Liver (tissue), 10 donors: ENCODE measurements at places on chromosomes 6 and 20. TPM values are rescaled to one million over a fixed set of nuclear protein-coding genes. Genes with fewer than 3 reads are reported as not detected.

GRCh38 chr20:63831993-63832686 lies 1.1 kb upstream of the ZBTB46 start:
- peak overlapping the region; percentile 75 for H3K4me3 ChIP-seq
- no peak for DNase-seq
- peaks cover 7% of the 10 kb centered on the region for H3K4me1 ChIP-seq
- no peaks in the 10 kb centered on the region for H3K27me3 ChIP-seq
- H3K27ac ChIP-seq = peak overlapping the region; percentile 57

- DNase-seq = no peak
- no peaks in the 10 kb centered on the region for H3K36me3 ChIP-seq
- H3K4me3 ChIP-seq = no peak overlapping the region
- H3K4me1 ChIP-seq = no peaks in the 10 kb centered on the region
- no peak overlapping the region for H3K27ac ChIP-seq
Observed at GRCh38 chr20:20953738-20954618, 152.2 kb downstream of the LINC00237 start.

GRCh38 chr6:165861226-165861625 lies 198.2 kb upstream of the PDE10A start:
- no peaks in the 10 kb centered on the region for H3K27me3 ChIP-seq
- DNase-seq = no peak
- no peak overlapping the region for H3K4me3 ChIP-seq
- H3K36me3 ChIP-seq = no peaks in the 10 kb centered on the region

DNA sequence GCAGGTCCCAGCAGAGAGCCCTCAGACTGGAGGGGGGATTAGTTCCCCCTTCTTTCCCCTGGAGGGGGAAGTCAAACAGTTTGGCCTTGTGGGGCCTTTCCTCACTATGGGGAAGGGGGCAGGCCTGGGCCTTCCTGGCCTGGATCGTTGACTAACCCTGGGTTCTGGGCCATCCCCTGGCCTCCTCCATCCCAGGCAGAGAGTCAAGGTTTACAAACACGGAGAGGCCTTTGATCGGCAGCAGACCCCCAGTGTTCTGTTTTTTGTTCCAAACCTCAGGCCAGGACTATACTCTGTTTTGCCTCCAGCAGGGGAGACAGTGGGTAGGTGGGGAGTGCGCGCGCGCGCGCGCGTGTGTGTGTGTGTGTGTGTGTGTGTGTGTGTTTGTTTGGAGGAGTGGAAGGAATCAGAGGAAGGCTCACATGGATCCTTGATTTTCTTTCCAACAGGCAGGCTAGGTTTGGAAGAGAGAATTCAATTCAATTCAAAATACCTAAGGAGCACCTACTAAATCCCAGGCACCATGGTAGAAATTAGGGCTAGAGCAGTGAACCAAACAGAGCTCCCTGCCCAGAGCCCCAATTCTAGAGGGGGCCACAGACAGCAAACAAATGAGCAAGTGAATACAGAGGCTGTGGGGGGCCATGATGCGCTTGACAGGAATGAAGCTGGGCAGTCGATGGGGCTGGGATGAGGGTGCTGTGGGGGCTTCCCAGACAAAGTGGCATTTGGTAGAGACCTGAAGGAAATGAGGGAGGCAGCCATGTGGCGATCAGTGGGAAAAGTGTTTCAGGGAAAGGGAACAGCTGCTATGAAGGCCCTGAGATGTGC lies 14.8 kb downstream of the TP53RK start:
- H3K4me3 ChIP-seq = no peak overlapping the region
- H3K4me1 ChIP-seq = no peaks in the 10 kb centered on the region
- no peaks in the 10 kb centered on the region for H3K27me3 ChIP-seq
- H3K36me3 ChIP-seq = no peaks in the 10 kb centered on the region

- no peak overlapping the region for H3K4me3 ChIP-seq
- H3K27me3 ChIP-seq = no peaks in the 10 kb centered on the region
Observed at GRCh38 chr6:119142041-119142440, 63.6 kb upstream of the FAM184A start.

DNA sequence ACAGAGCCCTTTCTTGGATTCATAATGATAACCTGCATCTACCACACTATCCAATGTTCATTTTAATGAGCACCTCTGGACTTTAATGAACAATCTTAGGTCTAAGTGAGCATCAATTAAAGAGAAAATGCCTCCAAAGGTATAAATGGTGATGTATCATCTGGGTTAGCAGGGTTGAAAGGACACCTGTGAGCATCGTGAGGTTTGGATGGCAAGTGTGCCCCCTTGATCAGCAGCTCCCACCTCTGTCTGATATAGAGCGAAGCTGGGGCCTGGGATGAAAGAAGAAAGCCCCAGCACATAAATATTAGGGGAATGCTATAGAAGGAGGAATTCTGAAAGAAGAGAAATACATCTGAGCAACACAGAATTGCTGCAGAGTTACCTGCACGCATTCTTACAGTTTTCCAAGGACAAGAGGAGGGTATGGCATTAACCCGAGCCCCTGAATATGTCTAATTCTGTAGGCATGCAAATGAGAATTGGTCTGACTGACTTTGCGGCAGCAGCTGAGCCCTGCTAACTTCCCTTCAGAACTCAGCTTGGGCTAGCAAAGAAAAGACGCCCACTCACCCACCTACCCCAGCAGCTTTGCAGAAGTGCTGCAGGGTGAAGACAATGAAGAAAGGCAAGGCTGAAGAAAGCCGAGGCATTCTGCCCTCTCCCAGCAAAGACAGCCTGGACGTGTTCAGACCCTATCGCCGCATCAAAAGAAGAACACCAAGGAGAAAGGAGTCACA lies 136.2 kb downstream of the GMPR start:
- H3K36me3 ChIP-seq = peaks cover 2% of the 10 kb centered on the region
- DNase-seq = no peak
- no peak overlapping the region for H3K27ac ChIP-seq
- no peaks in the 10 kb centered on the region for H3K27me3 ChIP-seq
- H3K4me1 ChIP-seq = no peaks in the 10 kb centered on the region
- no peak overlapping the region for H3K4me3 ChIP-seq

GRCh38 chr20:44029848-44030230 lies 115.2 kb downstream of the TOX2 start:
- H3K36me3 ChIP-seq = no peaks in the 10 kb centered on the region
- no peak for DNase-seq
- no peak overlapping the region for H3K4me3 ChIP-seq
- no peak overlapping the region for H3K27ac ChIP-seq

- H3K4me1 ChIP-seq = no peaks in the 10 kb centered on the region
- H3K4me3 ChIP-seq = no peak overlapping the region
- H3K27me3 ChIP-seq = no peaks in the 10 kb centered on the region
- no peak overlapping the region for H3K27ac ChIP-seq
- DNase-seq = no peak
- H3K36me3 ChIP-seq = peaks cover 15% of the 10 kb centered on the region
Observed at GRCh38 chr6:30169658-30170614, 6.6 kb downstream of the TRIM15 start.

- H3K4me3 ChIP-seq = no peak overlapping the region
- H3K27me3 ChIP-seq = no peaks in the 10 kb centered on the region
- no peak for DNase-seq
- H3K36me3 ChIP-seq = no peaks in the 10 kb centered on the region
- no peaks in the 10 kb centered on the region for H3K4me1 ChIP-seq
Observed at GRCh38 chr20:58554541-58554940, 39.3 kb upstream of the APCDD1L start.

C20orf204 gene
- 0.59 TPM for total RNA-seq

DDX39B gene
- 254 TPM for total RNA-seq

GRCh38 chr6:1713016-1713600 lies 103.4 kb downstream of the FOXC1 start:
- no peak for DNase-seq
- no peak overlapping the region for H3K4me3 ChIP-seq
- H3K36me3 ChIP-seq = no peaks in the 10 kb centered on the region

EEF1A2 gene
- not detected for total RNA-seq

SCRT2 gene
- not detected for total RNA-seq

GRCh38 chr20:10854976-10855375 lies 181.2 kb upstream of the JAG1 start:
- peaks cover 12% of the 10 kb centered on the region for H3K4me1 ChIP-seq
- no peak overlapping the region for H3K4me3 ChIP-seq
- DNase-seq = no peak
- H3K36me3 ChIP-seq = no peaks in the 10 kb centered on the region
- H3K27me3 ChIP-seq = no peaks in the 10 kb centered on the region

SLC12A5 gene
- total RNA-seq = not detected

- no peak for DNase-seq
- no peaks in the 10 kb centered on the region for H3K36me3 ChIP-seq
- H3K4me3 ChIP-seq = no peak overlapping the region
- H3K4me1 ChIP-seq = no peaks in the 10 kb centered on the region
- no peak overlapping the region for H3K27ac ChIP-seq
Observed at GRCh38 chr6:37630281-37630799, 67.3 kb downstream of the MDGA1 start.

RBBP9 gene
- 9.5 TPM for total RNA-seq

DNA sequence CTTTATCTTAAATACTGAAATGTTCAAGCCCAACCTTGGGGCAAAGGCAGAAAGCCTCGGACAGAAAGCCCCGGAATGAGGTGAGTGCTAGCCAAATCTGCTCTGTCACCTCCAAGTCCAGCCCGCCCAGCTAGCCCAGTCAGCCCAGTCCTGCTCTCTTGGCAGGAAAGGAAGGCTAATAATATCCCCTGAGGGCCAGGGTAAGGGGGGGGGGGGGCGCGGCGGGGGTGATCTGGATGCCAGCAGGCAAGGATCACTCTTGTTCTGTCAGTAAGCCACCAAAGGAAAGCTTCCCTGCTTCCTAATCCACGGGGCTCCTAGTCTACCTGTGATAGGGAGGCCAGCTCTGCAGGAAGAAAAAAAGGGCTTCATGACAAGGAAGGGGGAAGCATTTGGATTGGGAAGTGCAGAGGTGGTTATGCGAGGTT lies 1.1 kb downstream of the NDRG3 start:
- peaks cover 6% of the 10 kb centered on the region for H3K4me1 ChIP-seq
- no peaks in the 10 kb centered on the region for H3K27me3 ChIP-seq
- H3K27ac ChIP-seq = no peak overlapping the region

DYNLT2 gene
- total RNA-seq = 0.89 TPM

SOBP gene
- 2.3 TPM for total RNA-seq
